ENCODE measurements at places on chromosomes 5 and 9.

DNA sequence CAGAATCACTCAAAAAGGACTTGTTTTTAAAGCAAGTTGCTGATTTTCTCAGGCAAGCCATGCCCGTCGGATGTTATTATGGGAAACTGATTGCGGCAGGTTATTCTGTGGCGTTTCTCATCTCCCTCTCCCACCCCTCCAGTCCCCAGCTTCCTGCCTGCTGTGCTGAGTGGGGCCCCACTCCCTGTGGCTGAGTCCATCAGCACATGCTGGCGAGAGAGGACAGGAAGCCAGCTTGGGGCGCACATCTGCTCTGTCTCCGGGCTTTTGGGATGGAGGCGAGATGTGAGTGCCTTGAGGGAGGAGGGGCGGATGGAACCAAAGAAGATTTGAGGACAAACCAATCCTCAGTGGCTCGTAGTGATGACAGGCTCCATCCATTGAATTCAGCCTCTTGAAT, 108.0 kb downstream of the DAPK1 start:
- DNase-seq: no peak

- DNase-seq: peak; percentile 35
Measured at GRCh38 chr9:109733690-109734089, 46.3 kb upstream of the PALM2AKAP2 start.

DNA sequence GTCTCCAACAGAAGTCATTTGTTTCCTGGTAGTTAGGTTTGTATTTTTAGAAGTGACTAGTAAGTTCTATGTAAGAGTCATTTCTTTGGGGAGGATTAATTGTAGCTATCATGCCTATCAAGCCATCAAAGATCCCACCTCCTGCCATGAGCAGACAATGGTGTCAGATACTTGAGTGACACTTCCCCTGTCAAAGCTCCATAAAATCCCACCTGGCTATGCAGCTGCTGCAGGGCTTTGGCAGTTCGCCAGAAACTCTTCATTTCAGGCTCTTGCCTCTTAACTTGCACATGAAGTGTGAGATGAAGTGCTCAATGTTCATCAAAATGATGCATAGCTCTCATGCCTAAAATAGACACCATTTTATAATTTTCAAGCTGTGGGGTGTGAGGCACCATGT, 312.1 kb downstream of the CDH12 start:
- no peak for DNase-seq

DNA sequence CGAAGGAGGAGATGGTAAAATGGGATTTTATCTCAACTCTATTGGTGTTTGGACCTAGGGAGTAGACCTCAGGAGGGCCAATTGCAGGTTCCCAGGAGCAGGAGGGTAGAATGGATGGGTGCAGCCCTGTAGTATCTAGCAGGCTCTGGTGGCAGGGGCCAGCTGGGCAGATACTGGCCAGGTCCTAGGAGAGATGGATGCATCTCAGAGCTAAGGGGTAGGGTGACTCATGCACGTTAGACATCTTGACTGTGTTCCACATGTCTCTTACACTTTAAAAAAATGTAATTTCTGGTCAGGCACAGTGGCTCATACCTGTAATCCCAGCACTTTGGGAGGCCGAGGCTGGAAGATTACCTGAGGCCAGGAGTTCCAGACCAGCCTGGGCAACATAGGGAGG, 22.4 kb downstream of the PSD2 start:
- DNase-seq: no peak

- peak; percentile 60 for DNase-seq
Measured at GRCh38 chr9:470552-471194, 256.0 kb downstream of the DOCK8 start.

DNA sequence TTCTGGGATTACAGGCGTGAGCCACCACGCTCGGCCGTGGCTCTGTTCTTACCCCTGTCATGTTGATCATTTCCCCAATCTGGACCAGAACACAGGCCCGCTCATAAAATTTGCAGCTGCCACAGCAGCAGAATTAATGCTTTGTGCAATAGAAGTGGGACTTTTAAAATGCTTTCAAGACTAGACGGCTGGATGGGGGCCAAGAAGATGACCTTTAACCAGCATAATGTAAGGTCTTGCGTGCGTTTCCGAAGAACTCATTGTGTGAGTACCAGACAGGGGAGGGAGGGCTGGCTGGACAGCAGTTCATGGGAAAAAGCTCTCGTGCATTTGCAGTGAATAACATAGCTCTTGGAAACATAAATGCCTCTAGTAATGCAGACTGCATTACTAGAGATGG, 3.5 kb upstream of the WDR38 start:
- peak; percentile 66 for DNase-seq

DNA sequence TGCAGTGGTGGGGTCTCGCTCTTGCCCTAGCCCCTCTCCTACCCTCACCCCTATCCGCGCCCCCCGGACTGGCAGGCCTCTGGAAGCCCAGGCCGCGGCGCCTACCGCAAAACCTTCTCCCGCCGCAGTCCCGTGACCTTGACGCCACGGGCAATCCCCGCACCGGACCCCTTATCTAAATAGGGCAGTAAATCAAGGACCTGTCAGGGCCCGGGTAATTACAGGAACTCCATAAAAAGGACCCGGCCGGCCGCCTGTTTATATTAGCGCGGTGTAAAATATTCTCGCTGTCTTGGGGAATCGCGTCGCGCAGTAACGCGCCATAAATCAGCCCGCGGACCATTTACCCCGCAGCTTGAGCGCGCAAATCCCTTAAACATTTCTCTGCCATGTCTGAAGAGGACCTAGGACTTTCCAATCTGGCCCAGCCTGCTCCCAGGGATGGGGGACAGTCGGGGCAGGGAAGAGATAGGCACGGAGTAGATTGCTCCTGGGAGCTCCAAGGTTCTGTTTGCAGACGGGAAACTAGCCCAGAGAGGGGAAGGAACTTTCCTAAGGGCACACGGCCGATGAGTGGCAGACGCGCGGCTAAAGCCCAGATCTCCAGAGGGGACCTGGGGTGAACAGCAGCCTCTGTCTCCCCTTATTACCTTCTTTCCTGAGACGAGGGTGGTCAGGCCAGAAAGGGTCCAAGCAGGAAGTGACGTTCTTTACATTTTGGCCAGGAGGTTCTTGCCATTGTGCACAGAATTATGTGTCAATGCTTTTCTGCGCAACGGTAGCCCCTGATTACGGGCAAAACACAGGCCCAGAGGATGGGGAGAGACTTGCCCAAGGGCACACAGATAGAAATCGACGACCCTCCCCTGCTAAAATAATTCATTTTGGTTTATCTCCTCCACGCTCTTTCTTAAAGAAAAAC, 4.8 kb upstream of the HAND1 start:
- peak; percentile 55 for DNase-seq

- DNase-seq: peak; percentile 32
Measured at GRCh38 chr5:128081111-128081851, 2.3 kb upstream of the SLC12A2 start.

DNA sequence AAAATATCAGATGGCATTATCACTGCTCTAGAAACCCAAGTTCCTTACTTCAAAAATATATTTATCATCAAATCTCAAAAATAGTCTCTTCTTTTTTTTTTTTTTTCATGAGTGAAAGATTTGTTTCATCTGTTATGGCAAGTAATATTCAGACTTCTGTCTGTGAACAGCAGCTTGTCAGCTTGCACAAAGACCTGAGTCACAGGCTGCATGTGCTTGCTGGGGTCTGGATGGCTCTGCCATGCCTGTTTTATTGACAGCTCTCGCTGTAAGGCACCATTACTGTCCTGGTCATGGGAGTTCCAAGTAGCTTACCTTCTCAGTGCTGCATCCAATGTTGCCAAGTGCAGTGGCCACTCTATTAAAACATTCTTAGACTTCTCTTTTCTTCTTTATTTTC, 456.4 kb downstream of the GADD45G start:
- no peak for DNase-seq

DNA sequence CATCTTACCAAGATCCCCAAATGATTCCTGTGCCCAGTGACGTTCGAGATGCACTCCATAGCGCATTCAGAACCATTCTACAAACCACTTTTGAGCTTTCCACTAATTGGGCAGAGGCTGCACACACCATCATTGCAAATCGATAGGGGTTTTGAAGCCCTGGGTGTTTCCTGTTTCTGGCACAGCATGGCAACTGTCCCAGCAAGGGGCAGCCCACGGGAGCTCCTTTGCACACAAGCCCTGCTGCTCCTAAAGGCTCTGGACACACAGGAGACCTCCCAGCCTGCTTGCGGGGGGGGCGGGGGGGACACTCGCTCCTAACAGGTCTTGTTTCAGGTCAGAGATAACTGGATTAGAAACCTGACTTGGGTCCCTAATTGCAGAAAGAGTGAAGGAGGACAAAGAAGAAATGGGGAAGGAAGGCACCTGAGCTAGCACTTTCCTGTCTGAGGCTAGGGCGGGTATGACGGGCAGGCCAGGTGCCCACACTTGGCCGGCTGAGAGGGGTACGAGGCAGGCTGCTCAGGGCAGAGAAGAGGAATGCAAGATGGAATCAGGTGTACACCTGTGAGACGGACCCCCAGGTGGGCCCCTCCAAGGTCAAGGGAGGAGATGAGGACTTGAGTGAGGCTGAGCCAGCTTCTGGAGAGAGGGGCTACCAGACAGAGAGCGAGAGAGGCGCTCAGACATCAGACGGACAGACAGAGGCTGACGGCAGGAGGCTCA, 820 bp downstream of the FBP1 start:
- DNase-seq: peak; percentile 26

- peak; percentile 80 for DNase-seq
Measured at GRCh38 chr5:64792469-64792868, 23.7 kb downstream of the CWC27 start.
